ENCODE measurements at places on chromosomes 12 and 14. TPM values are rescaled to one million over a fixed set of nuclear protein-coding genes. Genes with fewer than 3 reads are reported as not detected.

- peak; percentile 93 for DNase-seq
Measured at GRCh38 chr14:50964683-50965390, 20.6 kb upstream of the PYGL start.

Gene KLRC1
- 2.2 TPM for polyA plus RNA-seq

DNA sequence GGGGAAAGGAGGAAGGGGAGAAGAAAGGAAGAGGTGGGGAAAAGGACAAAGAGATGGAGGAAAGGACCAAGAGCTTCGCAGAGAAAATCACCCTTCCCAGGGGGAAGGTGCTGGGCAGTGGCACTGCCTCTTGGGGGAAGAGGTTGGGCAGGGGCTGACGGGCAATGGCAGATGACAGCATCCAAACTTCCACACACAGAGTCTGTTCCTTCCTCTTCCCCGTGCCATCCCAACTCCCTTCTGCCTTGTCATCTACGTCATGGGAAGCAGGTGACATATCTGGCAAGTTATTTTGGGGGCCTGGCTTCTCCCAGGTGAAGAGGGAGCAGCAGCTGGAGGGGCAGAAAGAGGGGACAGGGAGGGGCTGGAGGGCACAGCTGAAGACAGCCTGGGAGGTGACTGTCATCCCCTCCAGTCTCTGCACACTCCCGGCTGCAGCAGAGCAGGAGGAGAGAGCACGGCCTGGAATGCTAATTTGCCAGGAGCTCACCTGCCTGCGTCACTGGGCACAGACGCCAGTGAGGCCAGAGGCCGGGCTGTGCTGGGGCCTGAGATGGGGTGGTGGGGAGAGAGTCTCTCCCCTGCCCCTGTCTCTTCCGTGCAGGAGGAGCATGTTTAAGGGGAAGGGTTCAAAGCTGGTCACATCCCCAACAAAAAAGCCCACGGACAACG lies 43.9 kb upstream of the IQSEC3 start:
- DNase-seq: no peak

Gene MANSC4
- 0.95 TPM for polyA plus RNA-seq

Gene TMEM63C
- 2.8 TPM for polyA plus RNA-seq

- no peak for DNase-seq
Measured at GRCh38 chr12:76627346-76628135, 68.0 kb upstream of the OSBPL8 start.

Gene LGMN
- 124 TPM for polyA plus RNA-seq

Gene RPS6KA5
- 9.2 TPM for polyA plus RNA-seq

- no peak for DNase-seq
Measured at GRCh38 chr14:72169521-72169920, 237.3 kb downstream of the RGS6 start.

- no peak for DNase-seq
Measured at GRCh38 chr12:77734214-77734883, 96.3 kb upstream of the NAV3 start.
